ENCODE measurements at places on chromosomes 11 and 22.

GRCh38 chr11:15346907-15347306, 232.2 kb downstream of the INSC start:
- DNase-seq, result no peak

- no peak for DNase-seq
Observed at GRCh38 chr11:114230031-114230704, 66.0 kb upstream of the NNMT start.

- DNase-seq, result peak; percentile 18
Observed at GRCh38 chr11:128195057-128195751, 392.2 kb downstream of the ETS1 start.

DNA sequence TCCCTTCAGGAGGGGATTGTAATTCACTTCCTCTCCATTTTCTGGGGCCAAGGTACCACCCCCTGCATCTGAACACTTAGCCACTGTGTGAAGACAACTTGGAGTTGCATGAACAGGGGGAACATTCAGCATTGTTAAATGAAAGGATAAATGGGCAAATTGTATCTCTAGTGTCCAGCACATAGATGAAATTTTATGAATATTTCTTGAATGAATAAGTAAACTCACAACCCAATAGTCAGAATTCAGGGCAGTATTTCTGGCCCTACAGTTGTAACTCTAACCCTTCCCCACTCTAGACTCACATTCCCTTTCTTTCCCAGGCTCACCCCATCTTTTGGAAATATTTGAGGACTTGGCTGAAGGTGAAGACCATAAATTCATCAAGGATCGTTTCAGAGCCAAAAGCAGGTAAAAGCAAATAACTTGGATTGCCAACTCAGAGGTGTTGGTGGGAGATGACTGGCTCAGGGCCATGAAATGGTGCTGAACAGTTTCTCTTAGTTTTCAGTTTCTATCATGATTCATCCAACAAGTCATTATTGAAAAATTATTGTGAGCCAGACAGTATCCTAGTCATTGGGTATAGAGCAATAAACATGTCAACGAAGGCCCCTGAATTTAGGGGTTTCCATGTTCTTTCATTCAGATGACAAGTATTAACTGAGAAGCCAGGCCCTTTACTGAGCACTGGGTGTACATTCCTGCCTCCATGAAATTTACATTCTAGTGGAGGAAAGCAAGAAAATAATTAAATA, 33.3 kb upstream of the ZC3H12C start:
- no peak for DNase-seq

- DNase-seq, result peak; percentile 24
Observed at GRCh38 chr11:46347637-46348311, 511 bp downstream of the DGKZ start.

DNA sequence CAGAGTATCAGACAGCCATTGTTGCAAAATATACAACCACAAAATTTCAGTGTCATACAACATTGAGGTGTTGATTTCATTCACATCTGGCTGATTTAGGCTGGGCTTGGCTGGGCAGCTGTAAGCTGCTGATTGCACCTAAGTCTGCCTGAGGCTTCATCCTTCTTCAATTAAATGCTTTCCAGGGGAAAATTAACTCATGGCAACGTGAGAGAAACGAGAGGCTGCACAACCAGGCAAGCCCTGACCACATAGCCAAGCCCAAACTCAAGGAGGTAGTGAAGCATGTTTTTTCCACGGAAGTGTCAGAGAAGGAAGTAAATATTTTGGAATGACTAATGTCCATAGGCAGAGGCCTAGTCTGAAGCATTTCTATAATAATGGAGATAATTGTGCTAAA, 273.8 kb upstream of the ZC3H12C start:
- no peak for DNase-seq

DNA sequence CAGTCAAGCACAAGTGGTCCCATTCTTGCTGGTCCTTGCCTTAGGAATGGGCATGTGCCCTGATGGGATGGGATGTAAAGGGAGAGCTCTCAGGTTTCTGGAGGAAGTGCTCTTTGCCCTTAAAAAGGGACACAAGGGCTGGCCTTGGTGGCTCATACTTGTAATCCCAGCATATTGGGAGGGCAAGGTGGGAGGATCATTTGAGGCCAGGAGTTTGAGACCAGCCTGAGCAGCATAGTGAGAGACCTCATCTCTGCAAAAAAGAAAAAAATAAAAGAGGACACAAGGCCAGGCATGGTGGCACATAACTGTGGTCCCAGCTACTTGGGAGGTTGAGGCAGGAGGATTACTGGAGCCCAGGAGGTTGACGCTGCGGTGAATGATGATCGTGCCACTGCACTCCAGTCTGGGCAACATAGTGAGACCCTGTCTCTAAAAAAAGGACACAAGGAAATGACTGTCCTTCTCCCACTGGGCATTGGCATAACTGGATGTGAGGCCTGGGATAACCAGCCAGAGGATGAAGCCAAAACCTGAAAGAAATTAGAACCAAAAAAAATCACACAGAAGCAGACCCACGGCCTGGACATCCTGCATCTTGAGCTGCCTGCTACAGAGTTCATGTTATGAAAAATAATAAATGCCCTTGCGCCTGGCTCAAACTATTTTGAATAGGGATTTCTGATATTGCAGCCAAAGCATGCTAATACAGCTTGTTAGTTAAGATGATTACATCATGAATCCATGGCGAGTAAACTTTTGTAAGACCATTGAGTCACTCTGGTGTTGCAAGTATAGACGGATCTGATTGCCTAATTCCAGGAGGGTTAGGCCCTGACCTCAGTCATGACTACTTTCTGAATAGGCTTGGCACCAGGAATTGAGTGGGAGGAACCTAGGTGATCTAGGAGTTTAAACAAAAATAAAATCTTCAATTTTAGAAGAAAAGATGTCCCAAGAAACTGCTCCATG, 12.9 kb upstream of the CRKL start:
- DNase-seq, result no peak

DNA sequence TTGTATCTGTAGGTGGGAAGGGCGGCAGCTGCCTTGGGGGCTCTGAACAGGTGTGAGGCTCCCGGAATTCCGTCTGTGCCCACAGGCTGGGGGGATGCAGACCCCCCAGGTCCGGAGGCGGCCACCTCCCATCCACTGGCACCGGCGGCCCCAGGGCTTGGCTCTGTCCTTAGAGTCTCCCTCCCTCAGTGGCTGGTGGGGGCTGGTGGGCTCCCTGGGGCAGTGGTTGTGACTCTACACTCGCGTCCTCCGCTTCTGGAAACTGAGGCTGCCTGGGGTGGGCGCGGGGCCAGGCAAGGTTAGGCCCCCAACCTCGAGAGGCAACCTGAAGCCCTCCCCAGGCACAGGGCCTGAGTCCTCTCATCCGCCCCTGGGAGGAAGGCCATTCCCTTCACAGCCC, 1305.4 kb downstream of the BRD1 start:
- DNase-seq, result no peak
